Activated CD8-positive, alpha-beta memory T cell treated with anti-CD3 and anti-CD28 coated beads, Interleukin-2, amount 50 U/mL, for 4 hours (primary cell): ENCODE measurements at places on chromosomes 1 and 21.

- no peak for DNase-seq
These were observed 329.3 kb downstream of the DSCAM start for GRCh38 chr21:40517646-40518045.

DNA sequence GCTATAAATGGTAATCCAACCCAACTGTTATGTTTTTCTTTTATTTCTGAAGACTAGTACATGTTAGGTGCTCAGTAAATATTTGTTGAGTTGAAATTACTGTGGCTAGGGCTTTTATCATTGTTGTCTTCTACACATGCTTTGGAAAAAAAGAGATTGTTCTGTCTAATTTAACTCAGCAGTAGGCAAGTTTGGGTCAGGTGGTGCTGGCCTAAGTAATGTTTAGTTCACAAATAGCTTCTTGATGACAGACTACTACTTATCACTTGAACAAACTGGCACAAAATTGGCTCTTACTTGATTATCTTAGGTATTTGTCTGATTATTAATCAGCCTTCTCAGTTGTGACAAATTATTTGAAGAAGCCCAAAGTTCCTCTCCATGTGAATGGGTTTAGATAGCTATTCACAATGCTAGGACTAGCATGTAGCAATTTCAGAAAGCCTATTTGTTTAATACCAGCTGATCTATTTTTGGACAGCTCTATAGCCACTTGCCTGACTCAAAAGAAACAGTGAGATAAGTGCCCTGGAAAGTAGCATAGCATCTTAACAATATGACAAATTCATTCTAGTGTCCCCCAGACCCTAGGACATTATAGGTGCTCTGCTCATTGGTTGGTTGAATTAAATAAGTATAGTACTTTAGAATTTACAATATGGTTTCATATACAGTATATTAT, 32.6 kb downstream of the TMEM200B start:
- DNase-seq = no peak

GRCh38 chr1:52360595-52360968, 5.4 kb downstream of the CC2D1B start:
- DNase-seq = no peak

DNA sequence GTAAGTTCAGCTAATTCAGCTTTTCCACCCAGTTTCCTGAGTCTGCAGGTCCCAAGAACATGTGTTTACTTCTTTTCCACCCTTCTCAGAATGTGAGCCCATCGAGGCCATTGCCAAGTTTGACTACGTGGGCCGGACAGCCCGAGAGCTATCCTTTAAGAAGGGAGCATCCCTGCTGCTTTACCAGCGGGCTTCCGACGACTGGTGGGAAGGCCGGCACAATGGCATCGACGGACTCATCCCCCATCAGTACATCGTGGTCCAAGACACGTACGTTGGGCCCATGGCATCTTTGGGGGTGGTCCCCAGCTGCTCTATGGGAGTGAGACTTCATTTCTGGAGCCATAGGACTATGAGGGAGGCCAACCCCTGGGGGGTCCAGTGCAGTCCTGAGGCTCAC, 17.2 kb upstream of the IKBKE start:
- no peak for DNase-seq

- no peak for DNase-seq
These were observed 6.5 kb downstream of the SYNC start for GRCh38 chr1:32696041-32696440.

DNA sequence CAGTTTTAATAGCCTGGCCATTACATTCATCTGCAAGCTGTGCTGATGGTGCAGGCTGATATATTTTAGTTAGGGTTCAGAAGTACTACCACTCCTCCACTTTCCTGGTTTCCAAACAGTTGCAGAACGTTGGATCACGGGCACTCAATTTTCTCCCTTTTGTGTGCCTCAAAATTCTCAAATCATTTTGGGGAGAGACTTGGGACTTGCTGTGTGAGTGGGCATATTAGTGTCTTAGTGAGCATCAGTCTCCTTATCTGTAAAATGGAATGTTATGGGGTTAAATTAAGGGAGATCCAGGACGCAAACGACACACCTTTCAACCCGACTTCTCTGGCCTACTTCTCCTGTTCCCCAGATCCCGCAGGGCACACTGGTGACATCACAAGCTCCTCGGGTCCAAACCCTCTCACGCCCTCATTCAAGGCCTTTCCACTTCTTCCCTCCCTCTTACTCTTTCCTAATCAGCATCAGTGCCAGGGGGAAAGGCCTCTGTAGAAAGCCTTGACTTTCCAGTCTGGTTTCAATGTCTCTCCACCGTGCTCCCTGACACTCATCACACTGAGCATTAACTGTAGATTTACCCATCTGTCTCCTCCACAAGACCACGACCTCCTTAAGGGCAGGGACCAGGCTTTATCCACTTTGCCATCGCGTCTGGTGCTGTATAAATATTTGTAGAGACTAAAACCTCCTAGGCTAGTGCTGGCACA, 1.2 kb downstream of the PIGP start:
- DNase-seq = no peak

DNA sequence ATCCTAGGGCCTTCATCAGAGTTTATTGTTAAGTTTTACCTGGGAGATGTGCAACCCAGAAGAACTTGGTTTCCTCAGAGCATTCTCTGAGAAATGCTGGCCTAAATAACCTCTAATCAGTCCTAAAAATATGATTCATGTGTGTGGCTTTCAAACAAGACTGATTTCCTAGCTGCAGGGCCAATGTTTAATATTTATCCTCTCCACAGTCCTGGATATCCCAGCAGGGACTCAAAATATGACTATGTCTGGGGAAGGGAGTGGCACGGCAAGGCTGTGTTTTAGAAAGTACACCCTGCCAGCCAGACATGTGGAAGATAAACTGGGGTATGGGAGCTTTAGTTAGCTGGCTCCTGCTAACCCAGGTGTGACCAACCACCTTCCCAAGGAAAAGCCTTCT, 26.3 kb downstream of the PLPP3 start:
- DNase-seq = no peak
